ENCODE measurements at places on chromosomes 5 and 9. TPM values are rescaled to one million over a fixed set of nuclear protein-coding genes. Genes with fewer than 3 reads are reported as not detected.

DNA sequence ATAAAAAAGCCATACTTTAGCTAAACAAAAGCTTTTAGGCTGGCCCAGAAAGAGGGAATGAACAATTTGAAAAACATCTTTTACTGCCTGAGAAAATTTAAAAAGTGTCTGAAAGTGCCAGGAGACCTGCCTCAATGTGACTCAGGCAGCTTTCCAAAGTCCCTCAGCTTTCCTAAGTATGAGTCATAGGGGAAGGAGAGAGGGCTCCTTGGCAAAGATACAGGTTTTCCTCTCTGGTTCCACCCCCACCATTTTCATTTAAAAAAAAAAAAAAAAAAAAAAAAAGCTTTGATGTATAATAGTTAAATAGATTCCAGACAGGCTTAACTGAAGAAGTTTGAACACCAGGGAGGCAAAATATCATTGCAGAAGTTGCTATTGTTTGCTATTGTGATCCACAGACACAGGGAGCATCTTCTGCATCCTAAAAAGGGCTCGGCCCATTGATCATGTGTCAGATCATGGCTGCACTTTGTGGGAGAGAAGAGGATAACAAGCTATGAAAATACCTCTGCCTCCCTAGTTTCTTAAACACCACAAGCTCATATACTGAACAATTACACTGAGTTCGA lies 71.5 kb downstream of the MRPS27 start:
- H3K4me1 ChIP-seq: peaks cover 23% of the 10 kb centered on the region
- no peaks in the 10 kb centered on the region for H3K36me3 ChIP-seq
- DNase-seq: no peak
- no peak overlapping the region for H3K27ac ChIP-seq
- H3K4me3 ChIP-seq: no peak overlapping the region

Gene ZFP2
- 3.4 TPM for total RNA-seq

Gene IL5
- total RNA-seq: not detected

DNA sequence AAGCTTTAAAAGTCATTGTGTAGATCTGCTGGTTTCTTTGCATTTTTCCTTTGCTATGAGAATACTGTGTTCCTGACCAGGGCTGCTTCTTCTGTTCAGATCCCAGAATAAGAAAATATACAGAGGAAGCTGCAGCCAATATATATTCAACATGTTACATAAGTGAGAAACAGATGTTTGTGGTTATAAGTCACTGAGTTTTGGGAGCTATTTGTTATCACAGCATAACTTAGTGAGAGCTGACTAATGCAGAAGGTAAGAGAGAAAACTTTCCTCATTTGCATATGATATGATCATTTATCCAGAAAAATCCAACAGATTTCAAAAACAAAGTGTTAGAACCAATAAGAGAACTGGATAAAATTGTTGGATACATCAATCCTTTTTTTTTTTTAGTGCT lies 136.3 kb upstream of the NR3C1 start:
- H3K27ac ChIP-seq: no peak overlapping the region
- no peak overlapping the region for H3K4me3 ChIP-seq
- peaks cover 6% of the 10 kb centered on the region for H3K4me1 ChIP-seq
- peaks cover 2% of the 10 kb centered on the region for H3K27me3 ChIP-seq
- no peak for DNase-seq

Gene UBE2QL1
- total RNA-seq: 2.7 TPM

DNA sequence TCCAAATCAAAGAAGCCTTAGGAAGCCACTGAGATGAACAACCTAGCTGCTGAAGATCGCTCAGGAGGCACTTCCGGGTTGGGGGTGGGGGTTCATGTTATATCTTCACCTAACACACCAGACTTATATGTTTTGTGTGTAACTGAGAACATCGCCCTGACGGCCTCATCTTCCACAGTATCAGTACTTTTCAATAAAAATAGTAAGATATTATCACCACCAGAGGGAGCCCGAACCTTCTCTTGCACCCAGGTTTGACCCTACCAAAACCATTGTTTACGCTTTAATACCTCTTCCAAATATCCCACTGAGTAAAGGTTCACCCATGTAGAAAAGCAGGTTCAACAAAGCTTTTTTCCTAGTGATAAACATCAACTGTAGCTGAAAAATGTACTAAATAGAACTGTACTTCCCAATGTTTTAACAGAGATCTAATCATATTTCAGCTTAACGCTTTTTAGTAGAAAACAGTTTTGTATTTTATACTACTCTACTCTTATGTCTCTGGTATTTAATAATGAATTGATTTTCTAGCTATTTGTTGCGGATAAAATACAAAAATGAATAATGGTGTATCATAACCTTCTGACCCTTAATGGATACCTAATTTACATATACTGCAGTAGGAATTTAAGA lies 244.0 kb downstream of the EPB41L4A start:
- no peaks in the 10 kb centered on the region for H3K27me3 ChIP-seq
- H3K36me3 ChIP-seq: no peaks in the 10 kb centered on the region
- peaks cover 8% of the 10 kb centered on the region for H3K4me1 ChIP-seq
- no peak overlapping the region for H3K4me3 ChIP-seq
- peak; percentile 41 for DNase-seq

Gene ACTBL2
- total RNA-seq: not detected

- H3K4me1 ChIP-seq: no peaks in the 10 kb centered on the region
- no peak overlapping the region for H3K27ac ChIP-seq
- no peaks in the 10 kb centered on the region for H3K27me3 ChIP-seq
- no peak for DNase-seq
- H3K36me3 ChIP-seq: no peaks in the 10 kb centered on the region
- no peak overlapping the region for H3K4me3 ChIP-seq
These were observed 602.5 kb upstream of the RGMB start for GRCh38 chr5:98170994-98171393.

Gene SYK
- 1.4 TPM for total RNA-seq
